ENCODE measurements at places on chromosomes 12 and 14. TPM values are rescaled to one million over a fixed set of nuclear protein-coding genes. Genes with fewer than 3 reads are reported as not detected.

Gene ZBTB42
- 5.6 TPM for total RNA-seq

Gene CLEC4E
- 1.4 TPM for total RNA-seq

DNA sequence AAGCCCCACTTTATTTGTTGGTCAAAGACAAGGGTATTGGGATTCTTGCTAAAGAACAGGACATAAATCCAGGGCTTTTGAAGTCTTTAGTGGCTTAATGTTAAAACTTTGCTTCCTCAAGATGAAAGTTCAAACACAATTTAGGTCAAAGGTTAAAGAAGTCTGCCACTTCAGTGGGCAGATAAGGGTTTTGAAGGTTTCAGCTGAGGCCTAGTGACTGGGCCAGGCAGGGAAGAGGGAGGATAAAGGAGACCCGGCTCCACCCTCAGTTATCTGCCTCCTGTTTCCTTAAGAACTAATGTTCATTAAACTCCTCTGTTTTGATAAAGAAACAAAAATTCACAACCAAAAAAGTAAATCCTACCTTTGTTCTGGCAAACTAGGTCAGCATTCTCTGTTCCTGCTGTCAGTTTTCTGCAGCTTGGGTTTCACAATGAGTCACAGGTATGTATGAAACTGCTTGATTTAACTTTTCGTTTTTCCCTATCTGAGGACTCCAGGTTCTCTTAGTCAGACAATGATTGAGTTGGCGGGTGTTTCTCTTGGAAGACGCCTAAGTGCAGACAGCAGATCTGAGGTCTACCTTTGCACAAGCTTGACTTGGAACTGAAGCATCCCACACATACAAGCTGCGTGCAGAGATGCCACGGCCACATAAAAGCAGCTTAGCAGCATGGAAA, 208.3 kb downstream of the EXOC5 start:
- DNase-seq, result no peak

GRCh38 chr14:47259796-47260195, 415.6 kb downstream of the MDGA2 start:
- DNase-seq, result no peak

- DNase-seq, result no peak
Observed at GRCh38 chr12:130335517-130336392, 1.9 kb upstream of the PIWIL1 start.

Data from Right ventricle myocardium inferior (tissue), 1 donor.